ENCODE measurements at places on chromosomes 1 and 21.

DNA sequence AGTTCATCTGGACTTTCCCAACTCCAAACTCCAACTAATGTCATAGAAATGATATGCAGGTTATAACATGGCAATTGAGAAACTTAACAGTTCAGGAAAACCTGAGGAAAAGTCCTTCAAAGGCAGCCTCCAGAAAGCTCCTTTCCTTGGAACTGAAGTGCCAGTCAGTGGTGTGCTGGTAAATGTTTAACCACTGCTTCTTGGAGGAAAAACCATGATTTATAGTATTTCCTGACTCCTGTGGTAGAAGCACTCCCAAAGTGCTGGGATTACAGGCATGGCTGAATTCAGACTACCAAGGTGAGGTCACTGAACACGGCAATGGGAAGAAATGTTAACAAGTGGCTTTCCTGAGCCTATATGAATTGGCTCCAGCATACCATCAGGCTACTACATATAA, 26.7 kb upstream of the ZNHIT6 start:
- no peak for DNase-seq

DNA sequence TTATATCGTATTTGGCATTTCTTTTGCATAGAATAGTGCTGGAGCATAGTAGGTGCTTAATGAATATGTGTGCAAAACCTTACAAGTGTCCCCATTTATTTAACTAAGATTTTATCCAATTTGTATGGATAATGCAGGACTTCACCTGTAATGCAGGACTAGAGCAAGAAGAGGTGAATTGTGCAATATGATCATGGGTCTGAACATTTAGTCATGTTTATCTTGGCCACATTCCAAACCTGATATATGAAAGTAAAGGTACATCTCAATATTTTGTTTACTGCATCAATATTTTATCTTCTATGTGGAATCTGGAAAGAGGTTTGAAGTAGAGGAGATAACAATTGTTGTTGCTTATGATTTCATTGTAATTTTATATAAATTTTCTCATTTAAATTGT, 1626.7 kb upstream of the B3GALT2 start:
- no peak for DNase-seq

GRCh38 chr21:38813547-38813946, 7.8 kb downstream of the ETS2 start:
- DNase-seq = no peak

DNA sequence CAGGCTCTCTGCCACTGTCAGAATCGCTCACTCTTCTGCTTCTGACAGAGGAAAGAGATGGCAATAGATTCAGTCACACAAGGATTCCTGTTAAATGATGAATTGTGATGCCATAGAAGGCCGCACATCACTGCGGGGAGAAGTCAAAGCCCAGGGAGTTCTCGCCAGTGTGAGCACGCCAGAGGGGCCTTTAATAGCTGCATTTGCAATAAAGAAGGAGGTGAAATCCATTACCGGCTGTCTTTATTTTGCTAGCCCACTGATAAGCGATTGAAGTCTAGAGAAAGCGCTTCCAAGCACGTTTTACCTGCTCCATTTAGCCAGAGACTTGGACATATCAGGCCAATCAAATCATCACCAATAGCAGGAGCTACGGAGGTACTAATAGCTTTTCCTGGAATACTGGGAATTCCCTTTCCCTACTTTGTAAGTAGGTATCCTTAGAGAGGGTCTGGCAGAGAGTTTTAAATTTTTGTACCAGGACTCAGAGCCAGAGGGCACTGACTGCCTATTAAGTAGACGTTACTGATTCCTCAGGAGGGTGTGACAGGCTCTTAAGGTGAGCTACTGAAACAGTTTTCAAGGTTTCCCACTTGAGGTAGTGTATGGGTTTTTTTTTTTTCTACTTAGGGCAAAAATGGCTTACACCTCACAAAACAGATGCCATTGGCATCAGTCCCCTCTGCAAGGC, 10.2 kb upstream of the TARBP1 start:
- DNase-seq = no peak

DNA sequence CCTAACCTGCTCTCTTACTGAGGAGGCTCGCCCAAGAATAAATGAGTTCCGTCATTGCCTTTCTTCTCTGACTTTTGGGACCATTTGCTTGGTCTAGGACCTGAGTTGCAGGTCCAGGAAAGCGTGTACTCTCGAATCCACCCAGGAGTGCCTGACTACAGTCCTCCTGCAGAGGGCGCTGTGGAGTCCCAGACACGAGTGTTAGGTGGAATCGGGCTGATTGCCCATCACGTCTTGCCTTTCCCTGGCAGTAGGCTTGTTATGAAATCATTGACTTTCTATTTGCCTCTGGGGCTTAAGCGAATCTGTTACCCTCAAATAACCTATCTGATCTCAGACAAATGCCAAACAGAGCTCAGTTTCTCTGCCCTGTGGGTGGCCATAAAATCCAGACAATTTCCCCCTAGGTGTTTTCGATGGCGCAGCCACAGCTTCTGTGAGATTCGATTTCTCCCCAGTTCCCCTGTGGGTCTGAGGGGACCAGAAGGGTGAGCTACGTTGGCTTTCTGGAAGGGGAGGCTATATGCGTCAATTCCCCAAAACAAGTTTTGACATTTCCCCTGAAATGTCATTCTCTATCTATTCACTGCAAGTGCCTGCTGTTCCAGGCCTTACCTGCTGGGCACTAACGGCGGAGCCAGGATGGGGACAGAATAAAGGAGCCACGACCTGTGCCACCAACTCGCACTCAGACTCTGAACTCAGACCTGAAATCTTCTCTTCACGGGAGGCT, at the start of gene IL20:
Gene IL20, plus strand, starts transcription at position 685 of the 733 bp plus-strand sequence. CDS start 230 bp downstream, outside the sequence.
- DNase-seq = peak; percentile 81

All from suppressor macrophage treated with lipopolysaccharide for 1 hour (primary cell).